ENCODE measurements at places on chromosomes 7 and 10.

- DNase-seq: peak; percentile 63
Measured at GRCh38 chr10:123583639-123584418, 82.3 kb upstream of the GPR26 start.

GRCh38 chr7:38169847-38170246 is 8.2 kb upstream of the STARD3NL start:
- DNase-seq: no peak

DNA sequence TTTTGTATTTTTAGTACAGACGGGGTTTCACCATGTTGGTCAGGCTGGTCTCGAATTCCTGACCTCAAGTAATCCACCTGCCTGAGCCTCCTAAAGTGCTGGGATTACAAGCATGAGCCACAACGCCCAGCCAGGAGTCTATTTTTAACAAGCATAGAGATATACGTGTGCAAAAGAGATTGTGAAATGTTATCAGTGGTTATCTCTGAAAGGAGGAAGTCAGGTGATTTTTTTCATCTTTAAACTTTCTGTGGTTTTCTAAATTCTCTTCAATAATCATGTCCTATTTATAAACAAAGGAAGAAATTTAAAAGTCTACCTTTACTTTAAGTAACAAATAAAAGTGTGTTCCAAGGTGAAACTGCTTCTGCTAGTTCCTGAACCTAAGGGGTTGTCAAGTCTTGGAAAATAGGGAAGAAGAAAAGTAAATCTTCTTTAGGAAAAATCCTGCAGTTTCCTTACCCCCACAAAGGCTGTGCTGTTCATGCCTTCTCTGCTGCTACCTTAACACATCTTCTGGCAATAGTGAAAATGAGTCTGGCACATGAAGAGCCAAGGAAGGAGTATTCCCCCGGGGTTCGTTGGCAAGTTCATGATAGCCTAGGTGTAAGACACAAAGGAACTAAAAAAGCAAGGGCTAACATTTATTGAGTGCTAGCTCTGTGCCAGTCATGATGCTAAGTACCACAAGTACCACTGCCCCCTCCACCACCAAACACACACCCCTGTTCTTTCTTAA is 51.1 kb downstream of the CYP26A1 start:
- no peak for DNase-seq

DNA sequence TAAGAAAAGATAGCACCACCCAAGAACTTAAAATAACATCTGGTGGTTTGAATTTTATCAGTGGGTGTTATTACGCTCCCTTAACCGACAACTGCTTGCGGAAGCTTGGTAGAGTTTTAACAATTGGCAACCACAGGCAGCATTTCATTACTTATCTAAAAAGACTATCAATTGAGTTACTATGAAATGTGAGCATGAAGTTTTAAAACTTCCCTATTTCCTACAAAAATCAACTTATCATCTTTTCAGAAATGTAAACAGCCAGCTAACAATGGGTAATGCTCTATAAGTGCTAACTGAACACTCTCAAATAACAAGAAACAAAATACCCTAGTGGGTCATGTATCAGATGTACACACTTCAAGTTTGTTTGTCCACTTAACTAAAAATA is 68.8 kb downstream of the OSBPL3 start:
- peak; percentile 46 for DNase-seq

GRCh38 chr10:6423004-6423403 is 157.1 kb downstream of the PRKCQ start:
- no peak for DNase-seq

DNA sequence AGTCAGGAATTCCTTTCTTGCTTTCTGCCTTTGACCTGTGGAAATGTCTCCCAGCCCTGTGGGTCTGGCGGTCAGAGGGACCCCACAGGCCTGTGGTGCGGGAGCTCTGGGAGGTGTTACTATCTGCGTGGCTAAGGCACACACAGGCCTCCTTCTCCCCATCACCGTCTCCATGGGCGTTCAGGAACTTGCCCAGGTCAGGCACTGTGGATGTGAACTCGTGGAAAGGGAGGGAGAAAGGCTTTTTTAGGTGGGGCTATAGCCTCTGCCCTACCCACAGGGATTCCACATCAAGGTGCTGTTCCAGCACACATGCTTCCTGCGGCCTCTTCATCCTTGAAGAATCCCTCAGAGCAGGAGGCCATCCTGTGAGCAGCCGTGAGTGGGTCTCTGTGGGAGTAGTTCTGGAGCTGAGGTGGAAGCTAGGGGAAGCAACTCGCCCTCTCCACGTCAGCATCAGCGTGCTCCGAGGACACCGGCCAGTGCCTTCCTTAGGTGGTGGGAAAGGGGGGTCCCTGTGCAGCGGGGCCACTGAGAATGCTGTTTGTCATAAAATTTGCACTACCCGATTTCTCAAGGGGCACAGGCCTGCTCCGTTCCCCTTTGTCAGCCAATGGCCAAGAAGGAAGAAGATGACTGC is 7.5 kb upstream of the ATP6V0E2 start:
- no peak for DNase-seq

- DNase-seq: no peak
Measured at GRCh38 chr7:155357573-155358041, 59.9 kb downstream of the INSIG1 start.

DNA sequence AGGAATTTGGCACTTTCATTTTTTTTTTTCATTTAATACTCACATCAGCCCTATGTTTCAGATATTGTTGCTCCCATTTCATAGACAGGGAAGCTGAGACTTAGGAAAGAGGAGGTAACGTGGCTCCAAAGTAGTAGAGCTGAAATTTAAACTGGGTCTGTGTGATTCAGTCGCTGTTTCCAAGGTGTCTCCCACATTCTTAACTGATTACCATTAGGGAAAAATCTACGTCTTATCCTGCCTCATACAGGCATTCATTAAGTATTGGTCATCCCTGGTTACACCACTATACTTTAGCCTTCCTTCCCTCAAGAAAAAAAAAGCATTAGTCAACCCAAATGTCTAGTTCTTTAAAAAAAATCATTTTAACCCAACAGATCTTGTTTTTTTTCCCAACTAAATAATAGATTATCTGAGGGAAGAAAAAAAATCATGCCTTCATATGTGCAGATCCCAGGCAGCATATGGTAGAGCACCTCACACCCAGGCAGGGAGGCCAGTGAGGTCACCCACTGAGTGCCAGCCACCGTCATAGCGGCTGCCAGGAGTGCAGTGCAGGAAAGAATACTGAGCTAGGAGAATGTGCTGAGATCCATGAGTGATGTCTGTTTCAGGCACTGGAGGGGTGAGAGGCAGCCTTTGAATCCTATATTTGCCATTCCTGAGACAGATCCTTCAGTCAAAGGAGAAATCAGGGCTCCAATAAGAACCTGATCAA is 59.0 kb upstream of the SORCS3 start:
- DNase-seq: no peak

DNA sequence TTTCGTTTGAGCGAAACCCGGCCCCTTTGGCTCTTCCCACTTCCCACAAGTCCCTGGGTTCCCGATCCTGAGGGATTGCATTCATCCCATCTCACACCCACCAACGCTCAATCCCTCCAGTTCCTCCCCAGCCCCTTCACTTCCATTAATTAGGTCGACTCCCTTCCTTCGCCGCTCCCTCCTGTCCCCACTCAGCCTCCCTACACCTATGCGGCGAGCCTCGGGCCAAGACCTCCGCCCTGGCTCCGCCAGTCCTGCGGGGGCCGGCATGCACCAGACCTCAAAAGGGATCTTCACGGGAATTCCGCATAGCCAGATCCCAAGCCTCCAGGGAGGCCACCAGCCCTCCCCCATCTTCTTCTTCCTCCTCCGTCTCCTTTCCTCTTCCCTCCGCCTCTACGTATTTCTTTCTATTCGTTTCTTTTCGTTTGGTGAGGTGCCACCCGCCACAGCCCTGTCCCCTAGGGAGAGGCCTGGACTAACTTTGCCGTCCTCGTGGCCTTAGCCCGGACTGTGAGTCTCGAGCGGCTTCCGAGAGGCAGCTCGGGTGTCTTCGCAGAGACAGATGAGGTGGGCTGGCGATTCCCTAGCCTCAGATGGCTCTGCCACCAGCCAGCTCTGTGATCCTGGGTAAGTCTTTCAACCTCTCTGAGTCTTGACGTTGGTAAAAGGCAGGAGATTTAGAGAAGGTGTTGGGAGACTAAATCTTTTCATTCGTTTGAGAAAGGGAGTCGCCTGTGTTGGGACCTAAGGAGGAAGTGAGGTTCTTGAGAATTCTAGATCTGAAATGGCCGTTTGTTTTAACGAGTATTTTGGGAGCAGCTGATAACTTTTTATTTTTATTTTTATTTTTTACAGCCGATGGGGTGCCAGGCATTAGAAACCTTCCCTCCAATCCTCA is 8.1 kb upstream of the LBX1 start:
- no peak for DNase-seq

- DNase-seq: no peak
Measured at GRCh38 chr7:156752367-156753228, 112.0 kb downstream of the RNF32 start.

DNA sequence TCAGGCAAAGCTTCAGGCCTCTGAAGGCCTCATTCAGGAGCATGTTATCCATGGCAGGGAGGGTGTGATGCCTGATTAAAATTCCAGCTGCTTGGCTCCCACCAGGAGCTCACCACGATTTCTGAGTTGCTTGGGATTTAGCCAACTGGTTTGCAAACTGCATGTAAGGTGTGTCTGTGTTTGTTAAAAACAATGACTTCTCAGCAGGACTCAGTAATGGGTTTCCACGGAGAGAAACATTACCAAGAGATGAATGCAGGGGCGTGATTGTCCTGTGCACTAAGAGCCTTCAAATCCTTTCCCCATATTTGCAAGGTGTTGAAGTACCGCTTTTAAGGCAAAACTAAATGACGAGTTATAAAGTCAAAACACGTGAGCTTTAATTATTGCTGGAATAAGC is 88.8 kb upstream of the BTBD16 start:
- DNase-seq: peak; percentile 92

DNA sequence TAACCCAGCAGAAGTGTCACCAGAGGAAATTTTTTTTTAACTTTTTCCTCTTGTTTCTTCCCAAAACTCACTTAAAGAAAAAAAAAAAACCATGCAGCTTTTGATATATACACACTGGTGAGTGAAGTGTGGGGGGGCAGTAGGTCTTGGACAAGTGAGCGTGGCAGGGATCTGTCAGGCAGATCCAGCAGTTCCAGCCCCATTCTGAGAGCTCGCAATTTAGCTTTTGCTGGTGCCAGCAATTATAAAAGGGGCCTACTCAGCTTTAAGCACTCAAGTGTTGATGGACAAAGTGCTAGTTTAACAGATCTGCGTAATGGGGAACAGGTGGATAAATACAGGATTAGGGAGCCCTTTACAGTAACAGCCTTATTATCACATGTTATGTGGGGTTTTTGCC is 619.2 kb upstream of the GALNT17 start:
- no peak for DNase-seq

GRCh38 chr10:126391192-126391885 is 3.1 kb upstream of the ADAM12 start:
- DNase-seq: no peak

DNA sequence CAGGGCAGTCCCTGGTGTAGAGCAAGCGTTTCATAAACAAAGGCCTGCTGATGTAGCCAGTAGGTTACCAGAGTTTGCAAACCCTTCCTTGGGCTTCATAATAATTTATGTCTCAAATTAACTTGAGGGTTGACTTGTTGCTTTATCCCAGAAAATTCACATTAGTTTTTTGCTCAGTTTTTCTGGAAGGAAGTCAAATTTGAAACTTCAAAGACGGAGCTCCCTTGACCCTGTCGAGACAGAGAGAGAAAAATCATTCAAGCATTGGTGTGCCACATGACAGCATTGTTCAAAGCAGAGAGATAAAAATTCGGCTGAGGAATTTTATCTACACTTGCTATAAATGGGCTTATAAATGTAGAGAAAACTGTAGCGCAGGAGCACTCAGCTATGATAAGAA is 627.7 kb downstream of the TNS3 start:
- DNase-seq: no peak

GRCh38 chr10:46312953-46313352 is 26.2 kb downstream of the ANTXRL start:
- DNase-seq: no peak

- DNase-seq: no peak
Measured at GRCh38 chr7:24882989-24883621, 96.9 kb downstream of the OSBPL3 start.

GRCh38 chr7:6271694-6272440 is 557 bp downstream of the CYTH3 start:
- DNase-seq: peak; percentile 16

GRCh38 chr7:132866144-132866531 is 215.8 kb downstream of the CHCHD3 start:
- DNase-seq: no peak

DNA sequence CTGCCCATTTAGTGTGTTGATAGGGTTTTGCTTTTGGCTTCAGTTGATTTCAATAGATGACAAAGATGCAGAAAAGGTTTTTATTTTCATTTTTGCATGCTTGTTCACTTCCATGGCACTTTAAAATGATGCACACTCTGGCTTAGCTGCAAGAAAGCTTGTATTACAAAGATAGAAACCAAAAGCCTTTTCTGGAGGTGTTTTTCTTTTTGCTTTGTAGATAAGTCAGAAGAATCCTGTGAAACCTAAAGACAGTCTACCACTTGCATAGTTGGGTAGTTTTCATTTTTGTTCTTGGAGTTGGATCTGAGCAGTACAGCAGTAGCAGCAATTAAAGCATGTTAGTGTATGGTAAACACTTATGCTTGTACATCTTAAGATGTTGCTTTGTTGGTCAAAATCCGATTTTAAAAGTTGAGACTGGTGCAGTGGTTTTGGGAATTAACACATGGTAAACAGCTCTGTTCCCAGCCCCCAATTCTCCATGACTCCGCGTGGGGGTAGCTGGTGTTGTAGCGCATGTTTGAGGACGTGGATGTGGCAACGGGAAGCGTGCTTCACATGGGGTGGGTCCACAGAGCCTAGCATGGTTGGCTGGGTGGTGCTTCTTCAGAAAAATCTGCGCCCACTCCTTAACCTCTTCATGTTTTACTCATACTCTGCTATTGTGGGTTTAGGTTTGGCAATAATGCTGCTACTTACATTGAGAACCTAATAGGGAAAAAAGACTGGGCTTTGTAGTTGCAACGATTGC is 19.8 kb downstream of the CCNY start:
- DNase-seq: no peak

DNA sequence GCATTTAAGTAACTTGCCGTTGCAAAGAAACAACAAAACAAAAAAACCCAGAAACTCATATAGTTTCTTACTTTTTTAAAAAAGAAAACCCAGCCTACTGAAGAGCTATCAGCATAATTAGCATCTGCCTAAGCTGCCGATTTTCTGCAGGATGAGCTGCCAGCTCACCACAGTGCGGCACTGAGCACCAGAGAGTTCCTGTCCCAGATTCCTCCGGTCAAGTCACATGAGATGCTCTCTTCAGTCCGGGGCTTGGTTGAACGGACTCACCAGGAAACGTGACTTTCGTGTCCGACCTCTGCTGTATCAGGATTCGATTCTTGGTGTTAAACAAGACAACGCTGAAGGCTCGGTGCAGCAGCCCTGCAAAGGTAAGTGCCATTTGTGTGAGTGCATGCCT is 3.2 kb downstream of the IDI2 start:
- DNase-seq: no peak

DNA sequence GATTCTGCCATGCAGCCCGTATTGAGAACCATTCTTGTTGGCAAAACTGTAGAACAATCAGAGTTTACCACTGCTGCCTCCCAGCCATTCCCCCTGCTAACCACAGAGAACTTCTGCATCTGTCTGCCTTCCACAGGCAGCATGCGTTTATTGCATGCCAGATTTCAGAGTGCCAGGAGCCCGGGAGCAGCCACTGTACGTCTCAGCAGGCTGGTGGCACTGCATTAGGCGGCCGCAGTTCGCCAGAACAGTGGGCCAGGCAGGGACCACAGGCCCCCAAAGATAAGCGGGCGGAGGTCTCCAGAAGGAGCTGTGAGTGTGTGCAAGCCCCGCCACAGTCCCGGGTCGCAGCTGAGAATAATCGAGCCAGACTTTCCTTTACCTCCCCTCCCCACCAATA is 31.8 kb downstream of the ZNF467 start:
- peak; percentile 22 for DNase-seq
